ENCODE measurements at places on chromosomes 7 and 10. TPM values are rescaled to one million over a fixed set of nuclear protein-coding genes. Genes with fewer than 3 reads are reported as not detected.

- DNase-seq = no peak
These were observed 23.8 kb upstream of the PIK3AP1 start for GRCh38 chr10:96743988-96744585.

RNF32 gene
- total RNA-seq = 1.8 TPM

GRCh38 chr7:36192053-36192824 is 39.2 kb downstream of the EEPD1 start:
- DNase-seq = no peak

OGDHL gene
- 0.14 TPM for total RNA-seq

KLF6 gene
- 85.2 TPM for total RNA-seq

DNA sequence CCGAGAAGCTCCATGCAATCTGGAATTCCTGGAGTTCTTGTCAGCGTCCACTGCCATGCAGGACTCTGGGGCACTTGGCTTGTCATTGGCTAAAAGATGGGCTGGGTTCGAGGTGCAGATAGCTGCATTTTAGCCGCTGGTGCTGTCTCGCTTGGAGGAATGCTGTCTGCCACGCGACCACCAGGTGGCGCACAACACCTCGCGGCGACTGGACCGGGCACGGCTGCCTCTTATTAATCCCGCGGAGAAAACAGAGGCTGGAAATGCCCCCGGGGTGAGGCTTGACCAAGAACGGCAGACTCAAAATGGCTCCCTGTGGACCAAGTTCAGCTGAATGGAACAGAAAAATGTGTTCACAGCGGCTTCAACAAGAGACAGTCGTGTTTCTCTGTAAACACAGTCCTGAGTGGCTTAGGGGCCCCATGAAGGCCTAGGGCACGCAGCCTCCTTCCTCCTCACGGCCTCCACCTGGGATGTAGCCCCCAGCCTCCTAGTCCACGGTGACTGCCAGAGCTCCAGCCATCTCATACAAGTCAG is 46.2 kb downstream of the AOC1 start:
- DNase-seq = peak; percentile 74

DNA sequence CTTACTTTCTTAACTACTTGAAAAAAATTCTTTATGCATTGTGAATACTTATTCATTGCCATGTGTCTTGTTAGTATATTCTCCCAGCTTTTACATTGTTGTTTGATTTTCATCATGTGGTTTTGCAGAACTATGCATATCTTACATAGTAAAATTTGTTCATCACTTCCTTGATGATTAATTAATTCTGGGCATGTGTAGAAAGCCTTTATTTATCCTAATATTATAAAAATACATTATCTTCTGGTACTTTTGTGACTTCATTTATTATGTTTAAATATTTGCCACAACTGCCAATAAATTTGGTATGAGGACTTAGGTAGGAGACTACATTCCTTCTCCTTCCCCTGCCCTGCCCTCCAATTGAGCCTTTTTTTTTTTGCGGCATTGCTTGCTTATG is 166.0 kb upstream of the ZNF32 start:
- DNase-seq = no peak

DNA sequence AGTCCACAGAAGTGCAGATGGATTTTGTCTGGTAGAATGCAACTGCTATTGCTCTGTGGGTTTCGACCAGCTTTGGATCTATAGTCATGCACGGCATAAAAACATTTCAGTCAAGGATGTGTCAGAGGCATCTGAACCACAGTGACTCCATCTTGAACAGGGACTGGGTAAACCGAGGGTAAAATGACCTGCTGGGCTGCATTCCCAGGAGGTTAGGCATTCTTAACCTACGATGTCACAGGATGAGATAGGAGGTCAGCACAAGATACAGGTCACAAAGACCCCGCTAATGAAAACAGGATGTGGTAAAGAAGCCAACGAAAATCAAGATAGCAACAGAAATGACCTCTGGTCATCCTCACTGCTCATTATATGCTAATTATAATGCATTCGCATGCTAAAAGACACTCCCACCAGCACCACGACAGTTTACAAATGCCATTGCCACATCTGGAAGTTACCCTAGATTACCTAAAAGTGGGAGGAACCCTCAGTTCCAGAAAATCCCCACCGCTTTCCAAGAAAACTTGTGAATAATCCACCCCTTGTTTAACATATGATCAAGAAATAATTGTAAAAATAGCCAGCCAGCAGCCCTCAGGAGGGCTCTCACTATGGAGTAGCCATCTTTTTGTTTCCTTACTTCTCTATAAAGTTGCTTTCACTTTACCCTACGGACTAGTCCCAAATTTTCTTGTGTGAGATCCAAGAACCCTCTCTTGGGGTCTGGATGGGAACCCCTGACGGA is 50.7 kb upstream of the CPXM2 start:
- no peak for DNase-seq

DBF4 gene
- total RNA-seq = 71.4 TPM

DNA sequence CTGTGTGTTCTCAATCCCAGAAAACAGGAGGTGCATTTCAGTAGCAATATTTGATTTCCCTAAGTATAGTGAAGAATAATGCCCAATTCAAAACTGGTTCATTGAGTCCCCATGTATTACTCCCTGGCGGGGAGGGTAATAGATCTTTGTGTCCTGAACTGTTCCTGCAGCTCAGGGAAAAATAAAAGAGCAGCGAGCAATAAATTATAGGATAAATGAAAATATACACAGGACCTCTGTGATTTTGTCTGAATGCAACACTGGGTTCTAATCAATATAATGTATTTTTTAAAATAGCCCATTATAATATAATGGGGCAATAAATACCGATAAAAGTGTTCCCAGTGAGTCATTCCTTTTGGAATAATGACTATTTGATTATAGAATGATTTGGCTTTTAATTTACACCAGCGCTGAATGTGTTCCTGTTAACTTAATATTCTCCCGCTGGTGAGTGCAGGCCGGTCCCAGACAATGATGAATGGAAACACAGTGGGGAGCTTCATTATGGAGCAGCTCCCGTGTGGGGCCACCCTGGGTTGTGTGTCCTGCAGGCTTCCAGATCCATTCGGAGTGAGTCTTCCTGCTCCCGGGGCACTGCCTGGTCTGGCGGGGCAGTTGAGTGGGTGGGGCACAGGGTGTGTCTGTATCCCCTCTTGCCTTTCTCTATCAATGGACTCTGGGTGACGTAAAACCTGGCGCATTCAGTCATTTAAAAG is 263.1 kb downstream of the ACTR3B start:
- DNase-seq = no peak

TNRC18 gene
- total RNA-seq = 47.7 TPM

- no peak for DNase-seq
These were observed 649.5 kb upstream of the MKI67 start for GRCh38 chr10:128775743-128776142.

BLNK gene
- total RNA-seq = not detected

GRCh38 chr7:91416155-91416865 is 152.1 kb downstream of the FZD1 start:
- DNase-seq = no peak

GRCh38 chr7:81260152-81260551 is 341.3 kb upstream of the SEMA3C start:
- no peak for DNase-seq

EPHA1 gene
- 2.4 TPM for total RNA-seq

SPDYE6 gene
- not detected for total RNA-seq

DNA sequence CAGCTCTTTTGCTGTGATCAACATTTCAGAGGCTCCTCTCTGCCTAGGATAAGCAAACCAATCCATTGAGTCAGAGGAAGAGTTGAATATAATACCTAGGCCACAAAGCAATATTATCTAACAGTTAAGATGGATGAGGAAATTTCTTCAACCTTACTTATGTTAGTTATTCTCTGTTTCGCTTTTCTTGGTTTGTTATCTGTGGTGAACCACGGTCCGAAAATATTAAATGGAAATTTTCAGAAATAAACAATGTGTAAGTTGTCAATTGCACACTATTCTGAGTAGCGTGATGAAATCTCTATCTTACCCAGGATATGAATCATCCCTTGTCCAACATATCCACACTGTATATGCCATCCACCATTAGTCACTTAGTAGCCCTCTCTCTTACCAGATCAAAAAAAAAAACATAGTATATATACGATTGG is 1.5 kb upstream of the HTR7 start:
- no peak for DNase-seq

DNA sequence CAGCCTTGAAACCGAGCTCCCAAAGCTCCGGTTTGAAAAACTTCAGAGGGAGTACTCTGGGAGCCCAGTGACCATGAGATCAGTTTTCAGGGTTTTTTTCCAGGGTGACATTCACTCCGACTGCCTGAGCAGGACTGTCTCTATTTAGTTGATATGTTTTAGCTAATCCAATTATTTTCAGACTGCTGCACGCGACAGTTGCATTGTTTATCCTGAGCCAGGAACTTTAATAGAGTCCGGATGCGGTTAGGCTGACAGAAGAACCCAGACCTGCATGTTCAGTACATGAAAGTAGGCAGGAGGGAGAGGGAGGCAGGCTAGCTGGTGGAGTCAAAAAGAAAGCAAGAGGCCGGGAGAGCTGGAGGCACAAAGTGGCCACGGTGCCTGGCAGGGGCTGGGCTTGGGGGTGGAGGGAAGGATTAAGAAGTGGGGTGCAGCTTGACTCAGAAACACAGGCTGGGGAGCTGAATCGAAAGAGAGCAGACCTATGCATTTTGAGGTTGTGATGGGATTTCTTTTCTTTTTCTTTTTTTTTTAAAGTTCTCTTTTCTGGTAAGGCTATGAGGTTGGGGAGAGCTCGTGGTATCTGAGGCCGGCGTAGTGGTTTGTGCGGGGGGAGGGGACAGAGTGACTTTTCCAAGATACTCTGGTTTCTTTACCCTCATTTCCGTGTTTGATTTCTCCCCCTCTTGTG is 5.7 kb downstream of the GATA3 start:
- DNase-seq = no peak

- no peak for DNase-seq
These were observed 128.9 kb downstream of the ZNF438 start for GRCh38 chr10:30902621-30903396.
